ENCODE measurements at places on chromosomes 16 and 17. TPM values are rescaled to one million over a fixed set of nuclear protein-coding genes. Genes with fewer than 3 reads are reported as not detected.

- no peak for DNase-seq
Observed at GRCh38 chr16:14354561-14355351, 275.3 kb downstream of the PARN start.

GRCh38 chr17:69528035-69528434 lies 113.5 kb downstream of the MAP2K6 start:
- DNase-seq: no peak

Gene SLC12A3
- 0.07 TPM for polyA plus RNA-seq

DNA sequence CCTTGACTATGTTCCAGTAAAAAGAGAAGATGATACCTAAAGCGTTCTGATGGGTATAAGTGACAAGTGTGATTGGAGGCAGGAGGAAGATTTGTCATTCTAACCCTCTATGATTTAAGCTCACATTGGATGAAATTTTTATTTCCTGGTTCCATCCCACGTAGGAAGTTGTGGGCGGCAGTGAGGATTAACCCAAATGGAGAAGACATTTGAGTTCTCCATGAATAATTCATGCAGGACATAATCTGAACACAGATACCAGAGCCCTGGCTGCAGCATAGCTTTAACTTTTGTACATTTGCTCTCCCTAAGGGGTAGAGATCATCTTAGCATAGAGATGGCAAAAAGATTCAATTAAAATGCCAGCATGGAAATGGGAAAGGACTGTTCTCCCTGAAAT lies 146.3 kb downstream of the SLC39A11 start:
- no peak for DNase-seq

- no peak for DNase-seq
Observed at GRCh38 chr17:81667754-81668153, 1.2 kb downstream of the CCDC137 start.

Gene TEKT5
- 0.13 TPM for polyA plus RNA-seq

GRCh38 chr17:43842975-43843325 lies 4.0 kb upstream of the CD300LG start:
- no peak for DNase-seq

GRCh38 chr16:74991268-74991592 lies 6.3 kb upstream of the WDR59 start:
- no peak for DNase-seq

DNA sequence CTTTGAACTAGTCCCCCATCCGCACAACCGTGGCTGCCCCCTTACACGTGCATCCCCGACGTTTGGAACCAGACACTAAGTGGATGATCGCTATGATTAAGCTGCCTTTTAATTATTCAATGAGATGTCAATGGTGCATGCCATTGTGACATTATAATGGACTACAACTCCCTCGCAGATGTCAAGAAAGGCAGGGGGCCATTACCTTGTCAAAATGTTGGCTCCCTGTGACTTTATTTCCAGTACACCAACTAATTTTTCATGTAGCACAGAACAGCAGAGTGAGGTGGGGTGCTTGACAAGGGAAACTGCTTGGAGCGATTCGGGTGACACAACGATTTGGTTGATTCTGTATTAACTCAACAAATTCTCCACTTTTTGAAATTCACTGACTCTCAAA lies 26.5 kb downstream of the ASIC2 start:
- DNase-seq: no peak

Gene SCIMP
- polyA plus RNA-seq: 3.8 TPM

DNA sequence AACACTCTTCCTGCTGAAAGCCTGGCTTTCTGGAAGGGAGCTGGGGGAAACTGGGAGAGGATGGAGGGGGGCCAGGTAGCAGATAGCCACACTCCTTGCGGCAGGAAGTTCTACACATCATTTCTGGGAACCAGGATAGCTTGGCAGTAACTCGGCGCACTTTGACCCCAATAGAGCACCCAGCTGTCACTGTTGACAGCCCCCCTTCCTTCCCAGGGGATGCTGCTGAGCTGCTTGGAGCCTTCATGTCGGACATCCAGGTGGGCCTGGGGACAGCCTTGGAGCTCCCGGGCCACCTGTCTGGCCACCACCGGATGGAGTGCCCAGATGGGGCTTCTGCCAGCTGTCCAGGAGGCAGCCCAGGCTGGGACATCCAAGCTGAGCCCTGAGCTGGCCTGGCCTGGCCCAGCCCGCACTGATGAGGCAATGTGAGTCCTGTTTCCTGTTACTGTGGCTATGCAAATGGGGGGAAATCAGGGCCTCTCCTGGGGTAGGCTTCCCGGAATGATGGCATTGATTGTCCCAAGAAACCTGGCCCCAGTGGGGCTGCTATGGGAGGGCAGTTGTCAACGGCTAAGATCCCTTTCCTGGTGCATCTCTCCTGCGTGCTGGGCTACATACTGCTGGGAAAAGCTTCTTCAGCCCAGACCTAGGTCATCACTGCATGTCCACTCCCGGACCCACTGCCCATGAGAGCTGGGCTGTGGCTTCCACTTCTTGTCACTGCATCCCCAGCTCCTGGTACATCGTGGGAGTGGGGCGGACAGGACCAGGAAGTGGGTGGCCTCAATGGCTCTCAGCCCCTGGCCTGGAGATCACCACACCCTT lies 50.0 kb downstream of the SOCS1 start:
- peak; percentile 48 for DNase-seq

Gene SLC22A31
- 78.8 TPM for polyA plus RNA-seq

GRCh38 chr16:85931596-85932402 lies 32.8 kb downstream of the IRF8 start:
- peak; percentile 59 for DNase-seq

GRCh38 chr16:67283039-67283825 lies 3.9 kb downstream of the PLEKHG4 start:
- no peak for DNase-seq

DNA sequence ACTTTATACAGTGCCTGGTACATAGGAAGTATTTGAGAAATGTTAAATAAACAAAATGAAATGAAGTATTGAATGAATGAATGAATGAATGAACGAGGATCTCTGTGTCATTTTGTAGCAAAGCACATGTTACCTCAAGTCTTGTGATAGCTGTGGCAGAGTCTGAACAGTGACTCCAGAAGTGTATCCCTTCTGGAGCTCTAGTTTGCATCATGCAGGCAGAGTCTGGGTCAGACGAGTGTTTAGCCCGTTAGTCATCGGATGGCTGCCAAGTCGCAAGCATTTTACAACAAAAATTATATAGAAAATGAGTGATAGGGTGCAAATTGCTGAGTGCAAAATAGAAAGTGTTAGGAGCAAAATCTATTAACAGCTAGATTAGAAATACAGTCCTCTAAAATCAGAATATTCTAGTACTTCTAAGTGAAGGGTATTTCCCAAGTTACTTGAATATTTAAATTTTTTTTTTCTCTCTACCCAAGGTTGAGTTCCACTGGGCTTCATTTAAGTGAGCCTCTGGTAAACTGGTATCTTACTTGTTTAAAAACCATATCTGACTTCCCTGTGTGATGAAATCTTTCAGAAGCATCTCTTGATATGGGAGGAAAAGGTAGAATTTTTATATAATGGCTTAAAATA lies 113.3 kb downstream of the FTO start:
- DNase-seq: no peak

DNA sequence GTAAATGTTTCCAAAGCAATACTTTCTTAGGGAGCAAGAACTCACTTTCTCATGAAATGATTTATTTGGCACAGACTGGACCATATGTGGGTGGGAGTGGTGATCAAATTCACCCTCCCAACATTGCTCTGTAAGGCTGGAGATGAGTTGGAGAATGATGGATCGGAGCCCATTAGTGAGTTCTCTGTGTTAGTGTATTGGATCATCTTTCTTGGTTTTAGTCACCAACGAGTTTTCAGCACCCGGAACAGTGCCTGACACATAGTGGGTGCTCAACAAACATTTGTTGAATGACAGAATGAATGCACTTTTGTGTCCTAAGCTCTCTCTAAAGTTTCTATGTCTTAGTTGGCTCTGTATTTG lies 104.5 kb upstream of the FAM20A start:
- DNase-seq: no peak

Gene TPSG1
- 0.03 TPM for polyA plus RNA-seq

DNA sequence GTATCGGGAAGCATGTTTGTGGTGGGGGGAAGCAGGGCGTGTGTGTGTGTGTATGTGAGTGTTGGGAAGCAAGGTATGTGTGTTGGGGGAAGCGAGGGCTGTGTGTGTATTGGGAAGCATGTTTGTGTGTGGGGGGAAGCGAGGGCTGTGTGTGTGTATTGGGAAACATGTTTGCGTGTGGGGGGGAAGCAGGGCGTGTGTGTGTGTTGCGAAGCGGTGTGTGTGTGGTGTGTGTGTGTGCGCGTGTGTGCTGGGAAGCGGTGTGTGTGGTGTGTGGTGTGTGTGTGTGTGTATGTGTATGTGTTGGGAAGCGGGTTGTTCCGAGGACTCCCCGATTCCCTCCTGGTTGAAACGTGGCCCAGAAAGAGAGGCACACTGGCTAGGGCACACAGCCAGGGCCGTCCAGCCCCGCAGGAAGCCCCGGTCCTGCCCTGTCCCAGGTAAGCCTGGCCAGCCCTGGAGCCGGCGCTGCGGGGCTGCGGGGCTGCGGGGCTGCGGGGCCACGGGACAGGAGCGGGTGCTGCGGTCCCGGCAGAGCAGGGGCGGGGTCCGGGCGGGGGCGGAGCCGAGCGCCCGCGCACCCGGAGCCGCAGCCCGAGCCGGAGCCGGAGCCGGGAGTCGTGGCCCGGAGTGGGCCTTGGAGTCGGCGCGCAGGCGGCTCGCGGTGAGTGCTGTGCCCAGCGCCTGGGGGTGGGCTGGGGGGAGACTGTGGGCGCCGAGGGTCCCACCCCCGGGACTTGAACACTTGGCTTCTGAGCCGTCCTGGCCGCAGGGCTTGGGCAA lies at the start of gene NOD2:
Gene NOD2, plus strand, starts transcription at position 608 of the 783 bp plus-strand sequence. CDS start 5,890 bp downstream, outside the sequence.
- DNase-seq: peak; percentile 26

GRCh38 chr17:27547301-27547683 lies 83.7 kb upstream of the LGALS9 start:
- no peak for DNase-seq

Gene KCNH6
- polyA plus RNA-seq: 0.06 TPM

DNA sequence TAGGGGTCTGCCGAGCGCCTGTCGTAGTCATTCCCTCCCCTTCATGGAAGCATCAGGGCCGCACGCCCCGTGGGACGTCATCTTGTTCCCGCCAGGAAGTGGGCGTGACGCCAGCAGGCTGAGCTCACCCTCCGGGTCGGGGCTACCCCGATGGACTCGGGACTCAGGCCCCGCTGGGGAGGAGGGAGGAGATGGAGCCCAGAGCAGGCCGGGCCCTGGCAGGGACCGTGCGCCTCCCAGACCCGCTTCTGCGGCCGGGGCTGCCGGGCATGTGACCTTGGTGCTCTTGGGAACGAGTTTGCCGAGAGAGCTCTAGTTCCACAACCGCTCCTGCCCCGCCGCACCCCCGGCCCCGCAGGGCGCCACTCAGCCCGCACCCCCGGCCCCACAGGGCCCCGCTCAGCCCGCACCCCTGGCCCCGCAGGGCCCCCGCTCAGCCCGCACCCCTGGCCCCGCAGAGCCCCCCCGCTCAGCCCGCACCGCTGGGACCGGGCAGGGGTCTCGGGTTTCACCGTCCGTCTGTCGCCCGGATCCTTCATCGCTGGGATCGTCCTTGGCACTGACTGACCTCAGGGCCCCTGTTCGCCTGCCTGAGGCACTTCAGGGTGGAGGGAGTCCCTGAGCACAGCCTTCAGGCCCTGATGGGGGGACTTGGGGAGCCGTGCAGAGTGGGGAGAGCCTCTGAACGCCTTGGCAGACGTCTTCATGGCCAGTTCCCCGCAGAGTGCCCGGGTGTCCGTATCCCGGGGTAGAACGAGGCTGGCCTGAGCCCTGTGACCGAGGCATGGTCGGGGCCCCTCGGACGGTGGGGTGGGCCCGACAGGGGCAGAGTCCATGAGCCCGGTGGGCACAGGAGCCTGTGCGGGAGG lies 5.8 kb downstream of the CACNA1H start:
- peak; percentile 58 for DNase-seq

- DNase-seq: no peak
Observed at GRCh38 chr17:46976626-46977270, 2.3 kb downstream of the RPRML start.

Gene BICDL2
- polyA plus RNA-seq: 12.7 TPM

Gene RHBDF1
- 51.2 TPM for polyA plus RNA-seq

Gene CISD3
- polyA plus RNA-seq: 41.5 TPM

GRCh38 chr17:48030531-48030930 lies 7.1 kb downstream of the COPZ2 start:
- DNase-seq: no peak

- no peak for DNase-seq
Observed at GRCh38 chr17:72987166-72987565, 105.3 kb downstream of the SLC39A11 start.

Gene EXOC7
- polyA plus RNA-seq: 49.9 TPM

DNA sequence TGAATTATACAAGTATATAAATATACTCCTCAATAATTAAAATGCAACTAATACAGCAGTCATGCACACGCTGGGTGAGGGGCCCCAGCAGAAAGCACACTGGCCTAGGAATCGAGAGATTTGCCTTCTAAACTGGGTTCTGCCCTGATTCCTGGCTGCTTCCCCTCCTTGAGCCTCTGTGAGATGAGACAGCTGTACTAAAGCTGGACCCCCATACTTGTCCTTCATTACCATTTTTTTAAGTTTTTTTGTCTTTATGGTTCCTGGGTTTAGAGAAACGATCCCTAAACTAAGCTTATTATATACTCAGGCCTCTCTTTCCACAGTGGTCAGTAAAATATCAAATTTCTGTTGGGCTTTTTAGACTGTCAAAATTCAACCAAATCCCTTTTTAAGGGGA lies 195.1 kb upstream of the DYNLRB2 start:
- DNase-seq: peak; percentile 59

DNA sequence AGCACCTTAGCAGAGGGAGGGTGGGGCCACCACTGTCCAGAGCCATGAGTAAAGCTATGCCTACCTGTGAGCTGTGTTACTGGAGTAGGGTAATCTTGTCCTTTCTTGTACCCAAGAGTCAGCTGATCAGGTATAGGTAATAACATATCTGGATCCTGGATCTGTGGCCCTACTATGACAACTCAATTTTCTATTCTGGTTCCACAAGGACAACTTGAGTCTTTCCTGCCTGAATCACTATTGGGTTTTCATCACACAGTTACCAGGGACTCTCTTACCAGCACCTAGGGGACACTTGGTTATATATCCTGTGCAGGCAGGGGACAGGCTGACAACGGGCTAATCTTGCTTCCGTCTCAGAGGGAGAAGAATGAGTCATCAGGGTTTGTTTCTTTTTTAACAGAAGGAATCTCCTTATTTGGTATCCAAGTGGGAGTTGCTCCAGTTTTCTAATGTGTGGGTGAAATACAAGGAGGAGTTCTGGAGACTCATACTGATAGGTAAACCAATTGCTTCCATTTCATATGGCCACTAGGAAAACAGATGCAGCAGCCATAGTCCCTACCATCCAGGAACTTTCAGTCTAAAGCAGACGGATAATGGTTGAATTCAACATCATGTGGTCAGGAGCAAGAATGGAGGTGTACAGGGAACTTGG lies 6.8 kb downstream of the ZNF267 start:
- peak; percentile 10 for DNase-seq

Gene CHMP6
- 32.9 TPM for polyA plus RNA-seq

- DNase-seq: no peak
Observed at GRCh38 chr16:89612415-89613166, 851 bp upstream of the DPEP1 start.

GRCh38 chr17:49316889-49317675 lies 45.0 kb downstream of the ZNF652 start:
- no peak for DNase-seq

Gene KRT27
- polyA plus RNA-seq: 0.39 TPM

GRCh38 chr16:88617268-88618031 lies 20.9 kb upstream of the IL17C start:
- DNase-seq: no peak

Gene TPSD1
- polyA plus RNA-seq: 0.54 TPM

Gene KRT33B
- not detected for polyA plus RNA-seq

Measured in lung (tissue), 17 donors.